ENCODE measurements at places on chromosomes 1 and 21.

DNA sequence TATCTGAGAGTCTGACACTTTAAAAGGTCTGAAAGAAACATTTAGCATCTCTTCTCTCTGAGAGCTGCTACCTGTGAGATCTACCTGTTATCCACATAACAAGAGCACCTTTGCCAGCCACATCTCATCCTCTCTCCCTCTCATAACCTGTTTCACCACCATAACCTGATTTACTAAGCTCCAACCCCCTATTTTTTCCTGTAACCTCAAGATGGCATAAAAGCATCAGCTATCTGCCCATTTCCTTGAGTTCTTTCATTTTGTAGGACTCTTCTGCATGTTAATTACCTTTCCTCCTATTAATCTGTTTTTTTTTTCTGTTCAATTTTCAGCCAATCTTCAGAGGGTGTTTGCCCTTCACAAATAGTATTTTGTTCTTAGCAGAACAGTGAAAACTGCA is 136.5 kb upstream of the KCNK1 start:
- no peak for DNase-seq

DNA sequence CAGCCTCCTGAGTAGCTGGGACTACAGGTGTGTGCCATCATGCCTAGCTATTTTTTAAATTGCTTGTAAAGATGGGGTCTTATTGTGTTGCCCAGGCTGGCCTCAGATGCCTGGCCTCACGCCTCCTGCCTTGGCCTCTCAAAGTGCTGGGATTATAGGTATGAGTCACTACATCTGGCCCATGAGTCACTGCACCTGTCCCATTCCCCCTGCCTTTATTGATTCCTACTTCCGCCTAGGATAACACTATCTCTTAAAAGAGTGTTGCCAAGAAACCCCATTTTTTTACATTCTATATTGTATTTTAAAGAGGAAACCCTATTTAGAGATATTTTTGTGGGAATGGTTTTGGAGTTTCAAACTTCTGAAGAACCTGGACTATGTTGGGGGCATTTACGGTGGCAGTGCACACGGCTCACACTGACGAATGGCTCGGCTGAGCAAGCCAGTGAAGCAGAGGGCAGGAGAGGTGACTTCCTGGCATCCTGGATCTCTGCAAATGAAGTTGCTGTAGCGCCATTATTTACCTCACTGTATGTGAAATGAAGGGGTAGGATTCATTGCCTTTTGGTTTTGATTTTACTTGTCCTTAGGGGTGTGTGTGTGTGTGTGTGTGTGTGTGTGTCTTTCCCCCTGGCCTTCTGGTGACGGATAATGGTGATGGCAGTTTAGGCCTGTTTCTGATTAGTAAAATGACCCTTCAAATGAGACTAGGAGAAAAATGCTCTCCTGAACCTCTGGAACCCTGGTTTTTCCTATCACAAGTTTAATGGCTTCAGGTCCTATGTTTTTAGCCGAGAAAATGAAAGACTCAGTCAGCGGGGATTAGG is 22.5 kb downstream of the KIF26B start:
- peak; percentile 51 for DNase-seq

DNA sequence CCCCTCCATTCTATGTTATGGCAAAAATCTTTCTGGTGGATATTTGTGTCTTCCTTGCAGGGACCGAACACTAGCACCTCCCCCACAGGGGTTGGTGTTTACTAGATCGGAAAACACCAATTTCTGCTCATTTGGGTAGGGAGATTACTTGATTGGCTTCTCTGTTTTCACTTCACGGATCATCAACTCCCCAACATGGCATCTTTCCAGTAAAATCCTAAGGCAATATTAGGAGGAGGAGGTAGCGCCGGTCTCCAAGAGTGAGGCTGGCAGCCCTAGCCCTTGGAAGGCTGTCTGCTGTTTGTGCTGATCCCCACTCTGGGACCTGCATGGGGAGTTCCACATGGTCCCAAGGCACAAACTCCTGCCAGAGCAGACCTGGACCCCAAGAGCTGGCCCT is 12.2 kb downstream of the VASH2 start:
- no peak for DNase-seq

- no peak for DNase-seq
Measured at GRCh38 chr1:8408151-8408839, 90.4 kb downstream of the SLC45A1 start.

- no peak for DNase-seq
Measured at GRCh38 chr1:241997401-241997998, 1.4 kb downstream of the MAP1LC3C start.

Measured in BE2C (cell line).